ENCODE measurements at places on chromosomes 16 and 17.
A peak's percentile ranks its signal among the peaks of the same experiment; 100 is the strongest.

DNA sequence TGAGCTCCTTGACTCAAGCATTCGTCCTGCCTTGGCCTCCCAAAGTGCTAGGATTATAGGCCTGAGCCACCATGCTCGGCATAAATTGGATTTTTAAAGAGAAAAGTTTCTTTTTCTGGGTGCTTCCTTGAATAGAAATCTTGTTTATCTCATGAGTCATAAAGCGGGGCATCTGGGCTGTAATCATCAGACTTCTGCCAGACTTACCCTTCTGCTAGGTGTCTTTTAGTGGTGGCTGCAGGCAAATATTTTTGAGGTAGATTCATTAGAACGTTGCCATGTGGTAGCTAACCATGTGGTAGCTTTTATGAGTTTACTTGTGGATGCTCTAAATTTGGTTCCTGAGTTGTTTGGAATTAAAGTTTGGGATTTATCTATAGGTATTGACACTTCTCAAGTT is 13.4 kb downstream of the PGS1 start:
- DNase-seq = no peak

- DNase-seq = no peak
Measured at GRCh38 chr16:88538366-88539060, 31.7 kb upstream of the ZC3H18 start.

DNA sequence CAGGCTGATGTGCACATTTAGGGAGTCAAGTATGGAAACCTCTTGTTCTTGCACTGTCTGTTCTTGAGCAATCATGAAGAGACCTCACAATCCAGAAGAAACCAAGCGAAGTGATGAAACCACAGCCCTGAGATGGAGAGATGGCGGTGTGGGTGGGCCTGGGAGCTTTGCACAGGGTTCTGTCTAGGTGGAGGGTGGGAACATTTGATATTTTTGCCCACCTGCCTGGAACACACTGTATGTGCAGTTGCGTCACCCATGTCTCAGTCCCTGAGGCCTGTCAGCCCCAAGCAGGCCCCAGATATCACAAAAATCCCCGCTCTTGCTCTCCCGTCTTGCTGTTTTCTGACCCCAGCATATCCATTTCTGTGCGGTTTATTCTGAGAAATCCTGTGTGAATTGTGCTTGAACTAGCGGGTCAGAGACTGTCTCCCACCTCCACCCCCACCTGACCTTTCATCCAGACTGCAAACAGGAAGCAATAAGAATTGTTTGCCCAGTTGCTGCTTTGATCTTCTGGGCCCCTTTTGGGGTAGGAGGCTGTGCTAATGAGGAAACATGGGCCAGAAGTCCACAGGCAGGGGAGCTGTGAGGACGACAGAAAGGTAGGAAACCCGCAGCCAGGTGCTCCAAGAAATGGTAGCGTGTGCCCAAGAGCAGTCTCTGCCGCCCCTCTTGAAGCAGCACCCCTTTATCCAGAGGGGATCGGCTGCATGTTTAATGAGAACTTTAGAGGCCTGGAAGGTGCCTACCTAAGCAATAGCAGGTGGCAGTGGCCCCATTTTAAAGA is 183.8 kb downstream of the CCDC182 start:
- DNase-seq = no peak

DNA sequence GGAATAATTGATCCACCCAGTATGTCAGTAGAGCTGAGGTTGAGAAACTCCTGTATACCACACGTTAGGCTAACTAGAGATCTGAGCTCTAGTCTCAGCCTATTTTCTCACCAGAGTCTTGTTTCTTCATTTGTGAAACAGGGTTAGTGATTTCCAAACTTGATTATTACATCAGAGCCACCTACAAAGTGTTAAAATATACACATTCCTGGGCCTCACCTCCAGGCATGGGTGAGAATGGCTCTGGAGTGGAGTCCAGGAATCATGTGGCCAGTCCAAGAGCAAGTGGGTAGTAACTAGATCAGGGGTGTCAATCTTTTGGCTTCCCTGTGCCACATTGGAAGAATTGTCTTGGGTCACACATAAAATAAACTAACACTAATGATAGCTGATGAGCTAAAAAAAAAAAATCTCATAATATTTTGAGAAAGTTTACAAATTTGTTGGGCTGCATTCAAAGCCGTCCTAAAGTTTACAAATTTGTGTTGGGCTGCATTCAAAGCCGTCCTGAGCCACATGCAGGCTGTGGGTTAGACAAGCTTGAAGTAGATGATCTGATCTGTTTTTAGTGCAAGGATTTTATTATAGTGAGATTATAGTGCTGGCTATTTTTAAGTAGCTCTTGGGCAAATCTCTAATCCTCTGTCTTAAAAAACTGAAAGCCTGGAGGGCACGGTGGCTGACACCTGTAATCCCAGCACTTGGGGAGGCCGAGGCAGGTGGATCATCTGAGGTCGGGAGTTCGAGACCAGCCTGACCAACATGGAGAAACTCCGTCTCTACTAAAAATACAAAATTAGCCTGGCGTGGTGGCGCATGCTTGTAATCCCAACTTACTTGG is 20.4 kb downstream of the PRCD start:
- DNase-seq = no peak

- DNase-seq = no peak
Measured at GRCh38 chr17:67682196-67682595, 35.5 kb upstream of the NOL11 start.

DNA sequence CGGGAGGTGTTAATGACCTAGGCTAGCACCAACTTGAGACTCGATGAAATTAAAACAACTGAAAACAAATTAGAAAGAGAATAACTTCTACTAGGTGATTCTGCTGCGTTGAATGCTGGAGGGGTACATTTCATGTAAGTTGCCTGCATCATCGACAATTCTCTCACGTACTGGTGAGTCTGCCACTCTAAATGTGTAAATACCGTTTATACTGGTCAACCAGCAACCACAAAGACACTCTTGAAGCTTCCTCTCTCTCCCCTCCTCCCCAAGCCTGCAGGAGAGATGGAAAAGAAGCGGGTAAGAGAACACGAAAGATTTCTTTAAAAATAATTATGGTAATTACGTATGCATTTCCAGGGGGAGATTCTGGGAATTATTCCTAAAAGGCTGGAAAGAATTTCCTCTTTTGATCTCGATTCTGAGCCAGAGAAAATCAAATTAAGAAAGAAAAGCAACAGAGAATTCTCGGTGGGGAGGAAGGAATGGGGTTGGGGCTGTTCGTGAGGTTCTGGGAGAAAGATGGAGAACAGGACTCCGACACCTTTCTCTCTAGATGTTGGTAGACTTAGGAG is 68.6 kb upstream of the MRTFB start:
- no peak for DNase-seq

DNA sequence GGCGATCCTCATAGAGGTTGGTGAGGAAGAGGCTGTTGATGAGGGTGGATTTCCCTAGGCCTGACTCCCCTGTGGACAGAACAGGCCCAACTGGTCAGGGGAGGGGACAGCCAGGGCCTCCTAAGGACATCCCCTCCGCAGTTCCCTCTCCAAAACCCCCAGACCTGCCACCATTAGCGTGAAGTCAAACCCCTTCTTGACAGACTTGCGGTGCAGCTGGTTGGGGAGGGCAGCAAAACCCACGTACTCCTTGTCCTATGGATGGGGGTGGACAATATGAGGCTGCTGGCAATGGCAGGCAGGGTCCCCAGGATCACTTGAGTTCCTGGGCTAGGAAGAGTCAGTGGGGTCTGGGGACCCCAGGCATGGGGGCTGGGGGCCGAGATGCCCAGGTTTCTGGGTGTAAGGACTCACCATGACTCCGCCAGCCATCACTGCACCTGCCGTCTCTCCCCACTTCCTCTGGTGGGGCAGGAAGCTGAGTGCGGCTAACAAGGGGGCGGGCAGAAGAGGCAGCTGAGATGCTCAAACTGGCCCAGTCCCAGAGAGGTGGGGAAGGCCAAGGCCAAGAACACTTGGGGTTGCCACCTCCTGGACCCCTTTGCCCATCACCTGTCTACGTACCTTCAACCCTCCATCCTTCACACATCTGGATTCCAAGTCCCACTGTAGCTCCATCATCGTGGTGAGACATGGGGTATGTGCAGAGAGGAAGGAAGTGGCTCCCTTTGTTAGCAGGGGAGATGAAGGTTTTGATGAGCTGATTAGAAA is at the start of gene SEPTIN1:
SEPTIN1 (minus strand) TSS at position 451 of the 771 bp plus-strand sequence; CDS start at position 432, 19 bp downstream.
- DNase-seq = no peak

DNA sequence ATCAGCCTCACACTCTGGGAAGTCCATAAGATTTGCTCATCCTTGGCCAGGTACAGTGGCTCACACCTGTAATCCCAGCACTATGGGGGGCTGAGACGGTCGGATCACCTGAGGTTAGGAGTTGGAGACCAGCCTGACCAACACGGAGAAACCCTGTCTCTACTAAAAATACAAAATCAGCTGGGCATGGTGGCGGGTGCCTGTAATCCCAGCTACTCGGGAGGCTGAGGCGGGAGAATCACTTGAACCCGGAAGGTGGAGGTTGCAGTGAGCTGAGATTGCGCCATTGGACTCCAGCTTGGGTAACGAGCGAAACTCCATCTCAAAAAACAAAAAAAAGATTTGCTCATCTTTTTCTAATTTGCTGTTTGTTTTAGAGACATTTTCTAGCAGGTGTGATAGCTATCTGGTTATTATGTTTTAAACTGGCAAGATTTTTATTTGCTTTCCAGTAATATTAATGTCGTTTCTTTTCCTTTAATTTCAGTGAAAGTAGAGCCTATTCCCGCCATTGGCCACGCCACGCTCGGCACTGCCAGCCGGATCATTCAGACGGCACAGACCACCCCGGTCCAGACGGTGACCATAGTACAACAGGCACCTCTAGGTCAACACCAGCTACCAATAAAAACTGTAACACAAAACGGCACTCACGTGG is 61.5 kb downstream of the WDR45B start:
- no peak for DNase-seq

DNA sequence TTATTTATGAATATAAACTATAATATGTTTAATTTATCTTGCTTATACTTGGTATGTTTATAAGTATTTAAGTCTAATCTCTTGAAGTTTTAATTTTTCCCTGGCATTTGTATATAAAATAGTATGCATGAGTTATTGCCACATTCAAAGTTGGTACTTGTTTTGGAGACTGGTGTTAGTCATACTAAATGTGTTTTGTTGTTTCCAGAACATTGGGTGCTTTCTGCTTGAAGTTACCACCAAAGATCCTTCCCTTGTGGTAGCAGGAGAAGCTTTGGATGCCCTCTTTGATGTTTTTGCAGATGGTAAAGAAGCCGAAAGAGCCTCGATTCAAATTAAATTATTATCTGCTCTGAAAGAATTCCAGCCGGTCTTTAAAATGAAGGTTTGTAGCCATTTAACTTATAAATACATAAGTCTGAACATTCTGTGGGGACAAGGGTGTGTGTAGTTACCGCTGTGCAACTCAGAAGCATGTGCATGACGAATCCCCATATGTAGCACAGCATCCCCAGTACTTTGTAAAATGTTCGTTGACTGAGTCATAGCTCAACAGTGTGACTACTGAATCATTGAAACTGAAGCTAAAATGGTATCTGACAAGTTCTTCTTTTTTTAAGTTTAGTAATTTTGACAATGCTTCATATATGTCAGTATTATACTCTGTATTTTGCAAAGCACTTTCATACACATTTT is 36.4 kb downstream of the HEATR3 start:
- no peak for DNase-seq

DNA sequence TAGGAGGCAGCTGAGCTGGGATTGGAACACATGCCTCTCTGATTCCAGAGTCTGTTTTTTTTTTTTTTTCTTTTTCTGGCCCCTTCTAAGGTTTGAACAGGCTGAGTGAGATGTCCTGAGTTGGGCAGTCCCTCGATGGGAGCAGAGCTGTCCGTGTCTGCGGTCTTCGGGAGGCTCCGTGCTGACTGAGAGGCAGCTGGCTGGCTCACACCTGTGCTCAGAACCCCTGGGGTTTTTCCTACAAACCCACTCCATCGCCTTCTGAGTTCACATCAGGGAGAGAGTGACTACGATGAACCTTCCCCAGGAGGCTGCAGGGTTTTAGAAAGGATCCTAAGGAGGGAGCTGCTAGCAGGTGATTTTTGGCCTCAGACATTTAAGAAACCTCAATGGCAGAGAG is 92.5 kb downstream of the IRF8 start:
- DNase-seq = no peak

DNA sequence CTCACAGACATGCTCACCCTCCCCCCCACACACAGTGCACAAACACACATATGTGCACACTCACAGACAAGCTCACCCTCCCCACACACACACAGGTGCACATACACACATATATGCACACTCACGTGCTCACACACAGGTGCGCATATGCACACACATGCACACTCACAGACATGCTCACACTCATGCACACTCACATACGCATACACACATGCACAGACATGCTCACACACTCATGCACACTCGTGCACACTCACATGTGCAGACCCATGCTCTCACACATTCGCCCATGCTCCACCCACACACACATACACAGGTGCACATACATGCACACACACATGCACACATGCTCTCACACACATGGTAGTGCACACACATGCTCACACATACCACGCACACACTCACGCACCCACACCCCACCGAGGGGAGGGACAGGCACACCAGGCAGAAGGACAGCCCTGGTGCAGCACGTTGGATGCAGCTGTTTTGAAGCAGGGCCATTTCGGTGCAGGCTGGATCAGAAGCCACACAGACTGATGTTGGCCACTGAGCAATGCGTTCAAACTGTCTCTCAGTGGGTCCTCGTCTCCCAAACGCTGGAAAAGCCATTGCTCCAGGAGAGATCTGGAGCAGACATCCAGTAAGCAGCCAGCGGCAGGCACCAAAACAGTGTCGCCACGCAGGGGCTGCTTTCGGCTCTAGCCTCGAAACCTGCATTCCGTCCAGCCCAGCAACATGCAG is 86.2 kb upstream of the ZNF469 start:
- no peak for DNase-seq

GRCh38 chr17:32253117-32253611 is 12.5 kb upstream of the RHBDL3 start:
- DNase-seq = peak; percentile 78

GRCh38 chr16:65113441-65113840 is 8.4 kb downstream of the CDH11 start:
- no peak for DNase-seq

- peak; percentile 79 for DNase-seq
Measured at GRCh38 chr17:57927048-57927723, 28.0 kb downstream of the CUEDC1 start.

DNA sequence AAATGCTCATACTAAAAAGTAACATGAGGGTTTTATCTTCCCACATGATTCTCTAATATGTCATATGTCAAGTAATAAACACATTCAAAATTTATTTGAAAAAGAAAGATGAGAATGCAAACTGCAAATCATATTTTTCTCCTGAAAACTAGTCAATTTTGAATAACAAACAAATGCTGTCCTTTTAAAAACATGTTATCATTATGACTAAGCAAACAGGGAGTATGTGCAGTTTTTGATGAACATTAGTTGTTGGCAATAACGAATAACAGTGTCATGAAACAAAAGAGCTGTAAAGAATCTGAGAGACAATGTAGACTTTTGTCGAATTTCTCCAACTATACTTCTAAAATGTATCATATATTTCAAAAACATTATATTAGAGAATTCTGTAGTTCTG is 34.8 kb downstream of the RPGRIP1L start:
- DNase-seq = no peak

DNA sequence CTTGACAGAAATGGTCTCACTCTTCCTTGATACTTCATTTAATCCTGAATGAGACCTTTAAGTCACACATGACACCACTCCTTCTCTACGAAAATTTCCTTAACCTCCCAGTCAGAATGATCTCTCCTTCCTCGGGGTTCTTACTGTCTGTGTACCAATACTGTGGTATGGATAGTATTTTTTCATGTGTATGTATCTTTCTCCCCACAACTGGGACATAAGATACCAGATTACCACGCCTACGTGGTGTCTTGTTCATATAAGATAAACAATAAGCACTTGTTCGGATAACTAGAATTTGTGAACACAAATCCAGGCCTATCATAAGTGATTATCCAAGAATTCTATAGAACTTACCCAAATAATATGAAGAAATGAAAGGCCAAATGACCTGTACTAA is 11.3 kb downstream of the NUP88 start:
- no peak for DNase-seq

Data from midbrain (tissue), 1 donor.